ENCODE measurements at places on chromosomes 1 and 21.

- DNase-seq = no peak
These were observed 69.7 kb upstream of the SPAG17 start for GRCh38 chr1:118254491-118255425.

- DNase-seq = no peak
These were observed 325.9 kb upstream of the AJAP1 start for GRCh38 chr1:4328402-4329071.

DNA sequence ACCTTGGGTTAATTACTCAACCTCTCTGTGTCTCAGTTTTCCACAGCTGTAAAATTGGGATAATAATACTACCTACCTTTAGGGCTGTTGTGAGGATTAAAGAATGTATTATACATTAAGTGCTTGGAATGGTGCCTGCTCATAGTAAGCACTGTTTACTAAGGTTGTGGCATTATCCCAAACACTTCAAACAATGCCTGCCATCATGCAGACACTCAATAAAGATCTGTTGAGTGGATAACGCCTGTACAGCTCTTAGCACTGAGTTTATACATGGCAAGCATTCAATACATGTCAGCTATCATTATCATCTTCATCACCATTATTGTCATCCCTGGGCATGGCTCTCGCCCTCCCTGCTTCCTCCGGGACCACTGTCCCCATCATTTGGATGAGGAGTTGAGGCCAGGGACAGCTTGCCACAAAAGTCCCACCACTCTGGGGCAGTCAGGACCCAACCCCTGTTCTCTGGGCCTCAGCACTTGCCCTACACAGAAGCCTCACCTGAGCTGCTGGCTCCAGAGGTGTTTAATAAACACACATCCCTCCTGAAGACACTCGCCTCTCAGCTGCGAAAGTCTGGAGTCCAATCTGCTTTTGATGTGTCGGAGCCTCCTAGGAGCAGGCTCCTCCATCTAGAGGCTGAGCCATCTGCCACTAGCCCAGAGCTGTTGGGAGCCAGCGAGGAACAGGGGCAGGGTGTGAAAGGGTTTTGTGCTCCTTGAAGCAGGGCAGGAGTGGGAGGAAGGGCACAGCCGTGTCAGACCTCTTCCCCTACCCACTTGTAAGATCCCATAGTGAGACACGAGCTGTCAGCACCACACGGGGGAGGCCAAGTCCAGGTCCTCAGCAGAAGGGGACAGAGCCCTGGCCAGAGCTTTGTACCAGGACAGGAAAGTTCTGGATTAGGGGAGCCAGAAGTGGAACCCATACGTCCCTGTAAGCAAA is 80.9 kb upstream of the ZC3H12A start:
- DNase-seq = no peak

DNA sequence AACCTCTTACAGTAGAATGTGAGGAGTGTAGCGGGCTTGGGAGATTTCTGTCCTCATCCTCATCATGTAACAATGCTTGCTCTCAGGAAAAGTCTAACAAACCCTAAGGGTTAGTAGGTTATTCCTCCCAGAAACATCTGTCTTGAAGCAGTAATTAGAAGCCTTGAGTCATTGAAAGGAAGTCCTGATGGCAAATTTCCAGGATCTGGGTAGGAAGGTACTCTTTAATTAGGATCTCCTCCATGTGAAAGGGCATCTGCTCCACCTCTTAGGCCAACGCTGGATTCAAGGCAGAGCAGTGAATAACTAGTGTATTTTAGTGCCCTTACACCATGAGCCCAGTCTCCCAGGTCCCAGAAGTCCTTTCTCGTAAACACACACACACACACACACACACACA is 106.6 kb upstream of the BARHL2 start:
- no peak for DNase-seq

DNA sequence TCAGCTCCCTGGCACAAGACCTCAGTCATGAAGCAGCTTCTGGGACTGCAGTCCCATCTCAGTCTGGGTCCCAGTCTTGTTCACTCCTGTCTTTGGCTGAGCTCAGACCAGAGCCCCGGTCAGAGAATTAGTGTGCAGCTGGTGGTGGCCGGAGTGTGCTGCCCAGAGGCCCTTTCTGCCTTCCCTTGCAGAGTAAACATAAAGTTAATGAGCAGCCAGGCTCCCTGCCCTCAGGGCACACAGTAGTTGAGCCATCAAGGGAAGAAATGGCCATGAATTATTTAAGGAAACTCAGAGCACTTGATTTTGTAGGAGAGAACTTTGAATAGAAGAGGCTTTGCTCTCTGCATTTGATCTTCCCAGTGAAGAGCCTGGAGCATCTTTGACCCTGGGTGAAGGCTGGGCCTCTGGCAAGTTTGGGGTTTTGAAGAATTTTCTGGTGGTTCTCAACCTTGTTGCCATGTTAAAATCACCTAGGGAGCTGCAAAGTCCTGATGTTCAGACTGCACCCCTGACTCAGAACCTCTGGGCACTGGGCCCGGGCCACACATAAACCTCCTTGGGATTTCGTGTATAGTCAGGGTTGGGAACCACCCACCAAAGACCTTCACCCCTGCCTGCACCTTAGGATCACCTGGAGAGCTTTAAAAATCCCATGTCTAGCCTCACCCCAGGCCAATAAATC is 26.4 kb upstream of the SELENON start:
- DNase-seq = no peak

GRCh38 chr1:110605901-110606656 is at the start of gene KCNA2:
TSS of gene KCNA2 (minus strand) at chr1:110606358. CDS start at chr1:110604782, 1,576 bp downstream.
- no peak for DNase-seq

DNA sequence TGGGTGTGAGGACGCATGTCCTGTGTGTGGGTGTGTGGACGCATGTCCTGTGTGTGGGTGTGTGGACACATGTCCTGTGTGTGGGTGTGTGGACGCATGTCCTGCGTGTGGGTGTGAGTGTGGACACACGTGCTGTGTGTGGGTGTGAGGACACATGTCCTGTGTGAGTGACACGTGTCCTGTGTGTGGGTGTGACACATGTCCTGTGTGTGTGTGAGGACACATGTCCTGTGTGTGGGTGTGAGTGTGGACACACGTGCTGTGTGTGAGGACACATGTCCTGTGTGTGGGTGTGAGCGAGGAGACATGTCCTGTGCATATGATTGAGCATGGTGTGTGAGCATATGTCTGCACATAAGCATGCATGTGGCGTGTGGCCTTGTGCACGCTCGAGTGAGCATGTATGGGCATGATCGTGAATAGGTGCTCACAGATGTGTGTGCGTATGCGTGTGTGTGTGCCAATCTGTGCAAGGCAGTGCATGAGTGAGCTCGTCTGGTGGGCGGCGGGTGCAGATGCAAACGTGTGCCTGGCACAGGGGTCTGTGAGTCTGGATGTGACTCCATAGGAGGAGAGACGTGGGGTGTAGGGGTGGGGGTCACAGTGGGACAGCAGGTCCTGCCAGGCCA is 25.3 kb downstream of the MEGF6 start:
- no peak for DNase-seq

- no peak for DNase-seq
These were observed 33.5 kb upstream of the IL19 start for GRCh38 chr1:206736878-206737728.

DNA sequence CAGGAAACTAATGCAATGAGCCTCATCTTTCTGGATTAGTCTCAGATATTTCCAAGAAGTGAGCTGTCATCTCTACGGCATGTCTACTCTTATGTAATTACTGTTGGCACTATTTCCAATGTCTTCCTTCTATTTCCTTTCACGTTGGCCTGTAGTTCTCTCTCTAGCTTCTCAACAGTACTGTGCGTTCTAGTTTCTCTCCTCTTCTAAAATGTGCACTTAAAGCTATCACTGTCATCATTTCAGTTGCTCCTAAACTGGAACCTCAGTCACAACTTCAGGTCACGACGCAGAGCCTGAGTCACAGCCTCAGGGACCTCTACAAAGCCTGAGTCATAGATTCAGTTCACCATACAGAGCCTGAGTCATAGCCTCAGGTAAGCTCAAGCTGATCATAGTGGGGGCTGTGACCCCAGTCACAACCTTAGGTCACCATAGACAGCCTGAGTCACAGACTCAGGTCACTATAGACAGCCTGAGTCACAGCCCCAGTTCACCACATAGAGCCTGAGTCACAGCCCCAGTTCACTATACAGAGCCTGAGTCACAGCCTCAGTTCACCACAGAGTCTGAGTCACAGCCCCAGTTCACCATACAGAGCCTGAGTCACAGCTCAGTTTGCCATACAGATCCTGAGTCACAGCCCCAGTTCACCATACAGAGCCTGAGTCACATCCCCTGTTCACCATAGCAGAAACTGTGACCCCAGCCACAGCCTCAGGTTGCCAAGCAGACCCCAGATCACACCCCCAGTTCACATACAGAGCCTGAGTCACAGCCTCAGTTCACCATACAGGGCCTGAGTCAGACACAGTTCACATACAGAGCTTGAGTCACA is 13.0 kb downstream of the WNT9A start:
- DNase-seq = no peak

DNA sequence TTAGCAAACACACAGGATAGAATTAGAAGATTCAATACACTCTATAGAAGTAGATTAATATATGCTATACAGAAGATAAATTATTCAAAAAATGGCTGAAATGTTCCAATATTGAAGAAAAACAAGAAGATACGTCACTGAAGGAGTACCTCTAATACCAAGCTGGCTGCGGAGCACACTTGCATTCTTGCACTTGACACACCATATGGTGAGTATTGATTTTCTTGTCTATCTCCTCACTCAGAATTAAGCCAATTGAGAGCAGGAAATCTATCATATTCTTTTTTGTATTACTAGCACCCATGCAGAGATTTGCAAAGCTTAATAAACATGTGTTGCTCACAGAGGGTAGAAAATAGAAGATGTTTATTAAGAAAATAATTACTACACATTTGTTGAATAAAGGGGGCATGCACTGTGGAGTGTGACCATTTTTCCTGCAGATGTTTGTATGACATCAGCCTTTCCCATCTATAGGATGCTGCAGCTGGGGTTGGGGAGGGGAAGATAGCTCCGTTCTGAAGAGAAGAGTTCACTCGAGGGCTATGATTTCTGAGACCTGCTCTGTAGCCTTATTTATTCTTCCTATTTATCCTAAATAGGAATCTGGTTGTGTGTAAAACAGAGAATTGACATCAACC is 318.1 kb downstream of the HHIPL2 start:
- no peak for DNase-seq

- DNase-seq = no peak
These were observed 10.8 kb downstream of the RPS6KA1 start for GRCh38 chr1:26540351-26540750.

- DNase-seq = no peak
These were observed 63.0 kb downstream of the B3GALNT2 start for GRCh38 chr1:235441159-235441685.

- DNase-seq = no peak
These were observed 8.3 kb downstream of the OTUD7B start for GRCh38 chr1:150002217-150002616.

DNA sequence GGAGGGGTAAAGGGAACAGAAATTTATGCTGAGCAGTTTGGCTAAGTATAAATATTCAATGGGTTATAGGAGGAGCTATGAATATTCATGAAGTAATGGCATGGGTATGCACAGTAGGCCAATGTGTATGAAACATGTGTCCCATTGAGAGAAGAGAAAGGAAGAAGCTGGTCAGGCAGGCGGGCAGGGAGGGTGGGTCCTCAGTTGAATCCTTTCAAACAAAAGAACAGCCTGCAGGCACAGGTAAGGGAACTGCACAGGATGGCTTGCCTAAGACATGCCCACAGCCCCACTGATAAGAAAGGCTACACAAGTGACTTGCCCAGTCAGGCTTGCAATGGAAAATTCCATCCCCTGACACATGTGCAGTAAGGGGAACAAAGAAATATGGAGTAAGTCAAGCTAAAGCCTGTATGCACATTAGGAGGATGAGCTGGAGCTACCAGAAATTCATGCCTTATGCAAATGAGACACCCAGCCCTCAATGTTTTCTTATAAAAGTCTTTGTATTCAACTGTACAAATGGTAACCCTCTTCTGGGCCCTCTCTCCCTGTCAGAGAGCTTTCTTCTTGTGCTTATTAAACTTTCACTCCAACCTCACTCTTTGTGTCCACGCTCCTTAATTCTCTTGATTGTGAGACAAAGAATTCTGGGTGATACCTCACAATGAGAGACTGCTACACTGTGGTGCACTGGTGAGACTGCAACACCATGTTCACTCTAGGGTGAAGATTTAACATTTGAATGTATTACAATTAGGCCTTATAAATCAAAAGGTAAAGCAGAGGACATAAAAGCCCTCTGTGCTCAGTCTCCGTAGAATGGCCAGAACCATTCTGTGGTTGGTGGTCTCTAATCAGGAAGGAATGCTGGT is 96.5 kb downstream of the ATP1B1 start:
- DNase-seq = no peak

GRCh38 chr1:184532199-184532598 is 145.4 kb downstream of the C1orf21 start:
- no peak for DNase-seq

DNA sequence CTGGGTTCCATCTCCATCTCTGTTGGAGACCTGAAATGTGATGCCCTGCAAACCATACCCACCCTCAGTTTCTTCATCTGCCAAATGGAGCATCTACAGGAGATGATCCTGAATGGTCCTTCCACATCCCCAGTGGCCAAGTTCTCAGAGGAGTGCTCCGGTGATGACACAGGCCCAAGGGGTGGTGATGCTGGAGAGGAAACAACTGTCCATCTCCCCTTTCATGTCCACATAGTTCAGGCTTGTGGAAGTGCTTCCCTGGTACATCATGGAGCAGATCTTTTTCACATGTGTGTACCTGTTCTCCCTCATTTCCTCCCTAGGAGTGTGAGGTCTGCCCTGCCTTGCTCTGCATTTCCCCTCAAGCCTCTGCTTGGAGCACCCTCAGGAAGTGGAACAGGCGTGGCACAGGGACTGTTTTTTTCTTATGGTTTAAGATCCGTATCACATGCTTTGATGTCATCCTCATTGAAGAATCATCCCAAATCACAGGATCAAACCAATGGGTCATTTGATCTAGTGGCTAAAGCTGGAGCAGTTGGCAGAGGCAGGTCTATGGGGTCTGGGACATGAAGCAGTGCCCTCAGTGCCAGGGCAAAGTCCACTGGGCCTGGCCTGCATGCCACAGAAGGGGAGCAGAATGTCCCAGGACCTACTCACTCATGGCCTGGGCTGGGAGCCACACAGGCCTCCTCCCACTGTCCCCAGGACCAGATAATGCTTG is 8.2 kb upstream of the TRIM63 start:
- DNase-seq = no peak

- no peak for DNase-seq
These were observed 9.2 kb downstream of the PRPF38B start for GRCh38 chr1:108701176-108701849.

- DNase-seq = peak; percentile 68
These were observed 11.1 kb upstream of the ARHGEF2 start for GRCh38 chr1:155989242-155990004.

DNA sequence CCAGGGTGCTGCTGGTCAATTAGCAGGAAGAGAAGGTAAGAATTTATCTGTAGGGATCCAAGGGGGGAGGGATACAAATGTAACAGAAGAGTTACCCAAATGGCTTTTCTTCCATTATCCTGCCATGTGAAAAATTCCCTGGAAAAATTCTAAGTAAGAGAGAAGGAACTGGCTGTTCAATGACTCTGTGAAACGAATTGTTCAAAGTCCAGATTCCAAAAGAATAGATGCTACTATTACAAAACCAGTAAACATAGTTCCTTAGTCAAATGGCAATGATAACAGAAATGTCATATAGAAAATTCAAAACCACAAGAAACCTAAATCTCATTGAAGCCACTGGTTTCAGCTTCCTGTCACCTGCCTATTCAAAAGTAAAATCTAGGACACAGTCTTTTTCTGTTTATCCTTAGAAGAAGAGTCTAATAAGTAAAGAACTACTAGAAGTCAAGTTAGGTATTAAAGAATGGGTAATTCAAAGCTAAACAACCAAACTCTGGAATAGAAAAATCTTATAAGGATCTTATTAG is 102.6 kb downstream of the ZNF644 start:
- DNase-seq = no peak

Measured in GM12891 (cell line).